ENCODE measurements at places on chromosomes 12 and 14.

DNA sequence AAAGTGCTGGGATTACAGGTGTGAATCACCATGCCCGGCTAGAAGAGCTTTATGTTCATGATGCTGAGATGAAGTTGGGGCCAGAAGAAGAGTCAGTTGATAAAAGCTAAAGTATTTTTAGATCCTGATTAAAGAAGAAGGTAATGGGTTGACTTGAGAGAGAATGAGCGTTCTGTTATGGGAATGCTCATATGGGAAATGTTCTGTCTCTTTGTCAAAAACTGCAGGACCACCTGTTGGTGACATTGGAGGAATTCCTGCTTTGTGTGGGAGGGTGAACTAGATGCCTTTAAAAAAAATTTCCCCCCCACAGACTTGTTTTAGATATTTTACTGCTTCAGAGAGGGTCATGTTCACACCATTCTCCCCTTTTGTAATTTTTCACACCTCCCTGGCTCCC is 6.7 kb downstream of the WDR20 start:
- DNase-seq = no peak

DNA sequence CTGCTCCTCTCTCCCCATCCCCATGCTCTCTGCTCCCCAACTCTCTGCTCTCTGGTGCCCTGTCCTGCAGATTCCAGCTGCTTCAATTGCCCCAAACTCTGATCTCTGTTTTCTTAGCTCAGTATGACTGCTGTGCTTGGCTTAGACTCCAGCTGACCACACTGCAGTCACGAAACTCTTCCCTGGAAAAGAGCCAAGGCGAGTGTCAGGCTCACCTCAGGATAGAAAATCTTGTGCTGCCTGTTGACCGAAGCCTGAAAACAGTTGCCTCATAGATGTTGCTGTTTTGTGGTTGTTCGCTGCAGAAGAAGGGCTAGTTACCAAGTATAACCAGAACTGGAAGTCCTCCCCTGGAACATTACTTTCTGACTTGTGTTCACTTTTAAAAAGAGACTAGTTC is 6.7 kb upstream of the STON2 start:
- DNase-seq = no peak

GRCh38 chr14:88975043-88975830 is 150.8 kb downstream of the TTC8 start:
- DNase-seq = no peak

GRCh38 chr14:50954811-50955372 is 10.6 kb upstream of the PYGL start:
- peak; percentile 18 for DNase-seq

GRCh38 chr12:56046027-56046780 is 4.5 kb downstream of the RPS26 start:
- no peak for DNase-seq

DNA sequence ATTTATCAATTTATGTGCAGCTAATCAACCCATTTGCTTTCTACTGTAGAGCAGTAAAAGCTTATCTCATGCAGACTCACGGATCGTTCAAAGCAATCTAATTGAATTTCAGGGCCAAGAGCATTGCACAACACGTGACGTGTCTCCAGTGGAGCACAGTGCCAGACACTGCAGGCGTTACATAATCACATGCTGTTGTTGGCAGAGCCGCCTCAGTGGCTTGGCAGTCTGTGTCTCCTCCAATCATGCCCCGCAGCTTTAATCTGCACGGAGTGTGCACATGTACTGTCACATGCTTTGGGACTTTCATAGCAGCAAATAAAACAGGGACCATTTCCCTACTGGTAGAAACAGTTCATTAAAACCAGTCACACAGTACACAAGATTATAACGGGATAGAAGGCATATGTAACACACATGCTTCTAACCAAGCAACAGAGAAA is 309.3 kb downstream of the ITPR2 start:
- no peak for DNase-seq

DNA sequence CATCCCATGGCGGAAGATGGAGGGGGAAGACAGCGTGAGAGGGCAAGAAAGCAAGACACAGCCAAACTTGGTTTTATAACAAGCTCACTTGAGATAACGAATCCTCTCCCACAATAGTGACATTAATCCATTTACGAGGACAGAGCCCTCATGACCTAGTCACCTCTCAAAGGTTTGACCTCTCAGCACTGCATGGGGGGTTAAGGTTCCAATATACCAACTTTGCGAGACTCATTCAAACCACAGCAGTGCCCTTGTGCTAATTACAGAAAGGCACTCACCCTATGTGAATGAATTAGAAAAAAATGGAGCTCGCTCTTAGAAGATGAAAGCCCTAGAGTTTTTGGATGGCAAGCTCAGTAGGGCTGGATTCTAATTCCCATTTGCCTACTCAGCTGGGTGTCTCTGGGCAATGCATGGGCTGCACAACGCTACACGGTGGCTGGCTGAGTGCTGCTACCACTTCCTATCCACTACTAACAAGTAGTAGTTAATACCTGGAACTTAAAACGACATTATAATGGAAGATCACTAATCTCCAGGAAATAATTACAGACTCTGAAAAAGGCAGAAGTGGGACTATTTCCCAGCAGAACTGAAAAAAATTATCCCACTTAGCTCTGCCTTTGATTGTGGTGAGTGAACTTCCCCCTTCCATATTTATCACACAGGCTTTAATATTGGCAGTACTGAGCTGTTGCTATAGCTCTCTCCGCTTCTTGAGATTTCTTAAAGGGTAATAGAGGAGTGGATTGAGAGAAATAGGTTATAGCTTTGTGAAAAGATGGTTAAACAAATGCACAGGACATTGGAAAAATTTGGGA is 27.5 kb downstream of the TESPA1 start:
- no peak for DNase-seq

GRCh38 chr12:25866586-25867378 is 91.7 kb upstream of the RASSF8 start:
- no peak for DNase-seq

- DNase-seq = no peak
Measured at GRCh38 chr12:93804392-93805179, 127.4 kb downstream of the CRADD start.

DNA sequence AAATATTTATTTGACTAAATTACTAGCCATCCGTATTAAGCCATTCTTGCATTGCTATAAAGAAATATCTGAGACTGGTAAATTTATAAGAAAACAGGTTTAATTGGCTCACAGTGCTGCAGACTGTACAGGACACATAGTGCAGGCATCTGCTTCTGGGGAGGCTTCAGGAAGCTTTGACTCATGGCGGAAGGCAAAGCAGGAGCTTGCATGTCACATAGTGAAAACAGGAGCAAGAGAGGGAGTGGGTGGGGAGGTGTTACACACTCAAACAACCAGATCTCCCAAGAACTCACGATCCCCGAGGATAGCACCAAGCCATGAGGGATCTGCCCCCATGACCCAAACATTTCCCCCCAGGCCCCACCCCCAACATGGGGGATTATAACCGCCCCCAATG is 26.7 kb upstream of the RAB21 start:
- DNase-seq = no peak

DNA sequence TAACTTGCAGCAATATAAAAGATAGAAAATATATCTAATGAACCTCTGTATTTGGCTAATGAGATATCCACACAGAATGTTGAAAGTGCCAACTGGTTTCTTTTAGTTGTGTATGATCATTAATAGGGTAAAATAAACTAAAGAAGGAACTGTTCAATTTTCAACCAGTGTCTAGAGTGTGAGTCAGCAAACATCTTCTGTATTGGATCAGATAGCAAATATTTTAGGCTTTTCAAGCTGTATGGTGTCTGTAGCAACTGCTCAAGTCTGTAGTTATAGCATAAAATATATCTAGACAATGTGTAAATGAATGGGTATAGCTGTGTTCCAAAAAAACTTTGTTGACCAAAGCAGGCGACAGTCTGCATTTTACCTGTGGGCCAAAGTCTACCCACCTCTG is 23.5 kb upstream of the NOVA1 start:
- no peak for DNase-seq

- no peak for DNase-seq
Measured at GRCh38 chr12:121983536-121984210, 38.0 kb upstream of the BCL7A start.

- no peak for DNase-seq
Measured at GRCh38 chr12:111152561-111152960, 216.3 kb downstream of the PHETA1 start.

DNA sequence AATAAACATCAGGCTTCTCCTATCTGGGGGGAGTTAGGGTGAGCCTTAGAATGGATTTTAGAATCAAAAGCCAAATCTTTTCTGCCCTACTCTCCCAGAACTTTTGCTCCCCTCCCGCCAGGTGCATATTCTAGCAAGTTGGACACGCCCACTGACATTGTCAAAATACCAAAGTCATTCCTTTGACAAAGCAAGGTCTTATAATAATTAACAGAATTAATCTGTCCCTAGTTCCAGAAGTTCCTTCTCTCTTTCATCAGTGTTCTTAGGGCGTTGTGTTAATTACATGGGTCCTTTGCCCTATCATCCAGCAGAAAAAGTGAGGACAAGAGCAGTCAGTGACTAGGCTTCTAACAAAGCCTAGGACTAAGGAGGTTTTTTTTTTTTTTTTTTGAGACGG is 2.4 kb downstream of the PRR13 start:
- DNase-seq = no peak

DNA sequence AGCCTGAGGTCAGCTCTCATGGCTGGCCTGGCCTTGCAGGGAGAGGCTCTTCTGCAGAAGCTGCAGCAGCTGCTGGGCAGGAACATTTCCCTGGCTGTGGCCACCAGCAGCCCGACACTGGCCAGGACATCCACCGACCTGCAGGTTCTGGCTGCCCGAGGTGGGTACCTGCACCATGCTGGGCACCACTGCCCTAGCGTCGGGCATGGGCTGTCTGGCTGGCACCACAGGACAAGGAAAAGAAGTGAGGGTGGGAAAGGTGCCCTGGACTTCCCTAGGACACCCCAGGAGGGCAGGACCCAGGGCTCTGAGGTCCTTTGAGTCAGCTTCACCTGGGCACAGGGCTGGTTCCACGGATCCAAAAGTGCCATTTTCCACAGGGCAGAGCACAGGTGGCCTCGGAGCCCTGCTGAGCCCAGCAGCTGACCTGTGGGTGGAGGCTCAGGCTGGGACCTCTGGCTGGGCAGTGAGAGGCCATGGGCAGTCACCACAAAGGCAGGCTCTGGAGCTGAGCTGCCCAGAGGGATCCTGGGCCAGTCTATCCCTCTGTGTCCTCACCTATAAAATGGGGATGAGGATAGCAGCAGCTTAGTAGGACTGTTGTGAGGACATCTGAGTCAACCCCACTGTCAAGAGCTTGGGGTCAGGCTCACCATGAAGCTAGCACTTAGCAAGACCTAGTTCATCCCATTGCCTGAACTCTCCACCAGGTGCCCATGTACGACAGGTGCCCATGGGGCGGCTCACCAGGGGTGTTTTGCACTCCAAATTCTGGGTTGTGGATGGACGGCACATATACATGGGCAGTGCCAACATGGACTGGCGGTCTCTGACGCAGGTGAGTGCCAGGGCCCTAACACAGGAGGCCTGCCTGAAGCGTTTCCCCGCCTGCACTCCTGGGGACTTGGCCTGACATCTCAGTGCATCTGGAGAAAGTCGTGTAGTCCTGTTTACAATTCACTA is 4.9 kb downstream of the PLD4 start:
- DNase-seq = no peak

DNA sequence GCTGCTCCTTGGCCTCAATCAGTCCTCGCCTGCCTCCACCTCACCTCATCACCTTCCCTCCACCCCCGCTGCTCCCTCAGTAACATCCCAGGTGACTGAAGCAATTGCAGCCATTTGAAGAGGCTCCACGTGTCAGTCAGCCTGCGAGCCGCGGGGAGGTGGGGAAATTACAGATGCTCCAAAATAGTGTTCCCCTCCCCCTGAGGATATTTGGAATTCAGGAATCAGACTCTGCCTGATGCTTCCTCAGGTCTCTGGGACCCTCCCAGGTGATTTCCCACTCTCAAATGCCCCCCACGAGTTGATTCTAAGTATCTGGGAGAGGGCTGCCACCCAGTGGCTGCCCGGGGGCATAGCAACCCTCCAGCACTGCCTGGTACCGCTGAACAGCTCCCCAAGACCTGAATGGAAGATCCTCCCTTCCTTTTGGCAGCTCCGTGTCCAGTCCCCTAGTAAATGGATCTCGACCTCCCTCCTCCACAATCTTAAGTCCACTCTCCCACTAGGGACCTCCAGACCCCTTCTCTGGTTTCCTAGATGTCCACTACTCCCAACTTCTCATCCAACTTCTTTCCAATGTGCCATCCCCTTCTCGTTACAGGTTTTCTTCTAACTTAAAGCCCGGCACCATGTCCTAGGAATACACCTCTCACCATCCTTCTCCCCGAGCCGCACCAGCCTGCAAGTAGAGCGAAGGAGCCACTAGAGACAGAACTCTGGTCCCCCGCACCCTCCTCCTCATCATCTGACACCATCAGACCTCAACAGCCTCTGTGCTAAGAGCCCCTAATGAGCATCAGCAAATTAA is 1.4 kb upstream of the ASIC1 start:
- peak; percentile 17 for DNase-seq

DNA sequence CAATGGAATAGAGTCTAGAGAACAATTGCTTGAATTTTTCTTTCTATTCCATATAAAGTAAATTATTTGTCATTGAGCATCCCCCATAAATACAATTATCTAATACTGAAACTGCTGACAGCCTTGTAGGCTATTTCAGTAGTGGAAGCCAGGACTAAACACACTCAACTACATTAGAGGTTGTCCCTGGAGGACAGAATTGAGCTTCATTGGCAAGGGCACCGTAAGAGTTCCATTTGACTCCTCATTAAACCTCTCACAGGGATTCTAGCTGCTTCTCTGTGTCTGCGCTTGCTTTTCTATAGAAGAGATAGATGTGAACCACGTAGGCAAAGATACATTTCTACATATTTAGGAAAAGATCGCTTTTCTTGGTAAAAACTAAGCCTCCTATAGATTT is 3.5 kb upstream of the PTPRO start:
- no peak for DNase-seq

GRCh38 chr12:117863002-117863709 is 105.6 kb downstream of the KSR2 start:
- DNase-seq = no peak

- DNase-seq = peak; percentile 8
Measured at GRCh38 chr14:69580009-69580577, 5.4 kb upstream of the CCDC177 start.

DNA sequence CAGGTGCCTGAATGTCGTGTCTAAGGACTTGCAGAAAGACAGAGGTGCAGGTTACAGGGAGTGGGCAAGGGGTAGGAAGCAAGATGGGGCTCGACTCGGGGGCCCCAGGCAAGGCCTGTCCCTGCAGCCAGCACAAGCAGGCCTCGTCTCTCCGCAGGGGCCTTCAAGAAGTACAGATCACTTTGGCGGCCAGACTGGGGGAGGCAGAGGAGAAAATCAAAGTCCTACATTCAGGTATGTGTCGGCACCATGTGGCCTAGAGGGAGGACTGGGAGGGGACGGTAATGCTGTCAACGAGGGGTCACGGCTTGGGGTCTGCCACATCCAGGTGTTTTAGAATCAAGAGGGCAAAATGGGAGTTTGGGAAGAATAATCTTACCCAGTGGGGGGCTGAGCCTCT is 73.7 kb downstream of the PHETA1 start:
- DNase-seq = no peak

Measured in NCI-H526 treated with DMSO at 0.1 percent for 48 hours (cell line).